ENCODE measurements at places on chromosomes 6 and 20.

DNA sequence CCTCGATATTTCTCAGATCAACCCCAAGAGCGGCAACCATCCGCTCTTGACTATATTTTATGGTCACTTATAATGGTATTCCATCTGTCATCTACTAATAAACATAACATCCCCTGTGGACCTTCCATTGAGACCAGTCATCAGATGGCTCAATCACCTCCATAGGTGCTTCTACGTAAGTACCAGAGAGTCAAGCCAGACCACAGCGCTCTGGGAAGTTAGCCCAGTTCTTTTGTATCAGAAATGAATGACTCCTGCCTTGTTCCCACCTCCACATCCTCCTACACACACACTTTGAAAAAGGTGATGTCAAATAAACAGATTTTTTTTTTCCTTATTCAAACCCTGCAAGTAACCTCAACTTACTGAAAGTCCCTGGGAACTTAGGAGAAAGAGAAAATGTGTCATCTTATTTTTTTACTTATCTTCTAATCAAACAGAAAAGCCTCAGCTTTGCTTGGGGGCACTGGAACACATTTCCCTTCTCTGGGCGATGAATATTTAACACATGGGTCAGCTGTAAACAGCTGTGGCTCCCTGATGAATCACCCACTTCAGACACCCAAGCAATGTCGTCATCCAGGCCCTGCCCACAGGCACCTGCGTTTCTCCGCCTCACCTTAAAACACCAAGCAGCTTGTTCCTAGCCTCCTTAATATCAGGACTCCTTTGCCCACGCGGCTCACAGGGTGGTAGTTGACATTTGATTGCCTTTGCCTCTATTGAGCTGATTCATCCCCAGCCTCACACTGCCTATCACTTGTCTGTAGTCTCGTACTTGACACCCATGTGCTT, 121.4 kb upstream of the LY86 start:
- ATAC-seq = no peak

- peak; percentile 87 for ATAC-seq
Observed at GRCh38 chr6:29723262-29723665, at the start of gene HLA-F. HLA-F (plus strand) TSS chr6:29723434; CDS start chr6:29723464, 30 bp downstream.

DNA sequence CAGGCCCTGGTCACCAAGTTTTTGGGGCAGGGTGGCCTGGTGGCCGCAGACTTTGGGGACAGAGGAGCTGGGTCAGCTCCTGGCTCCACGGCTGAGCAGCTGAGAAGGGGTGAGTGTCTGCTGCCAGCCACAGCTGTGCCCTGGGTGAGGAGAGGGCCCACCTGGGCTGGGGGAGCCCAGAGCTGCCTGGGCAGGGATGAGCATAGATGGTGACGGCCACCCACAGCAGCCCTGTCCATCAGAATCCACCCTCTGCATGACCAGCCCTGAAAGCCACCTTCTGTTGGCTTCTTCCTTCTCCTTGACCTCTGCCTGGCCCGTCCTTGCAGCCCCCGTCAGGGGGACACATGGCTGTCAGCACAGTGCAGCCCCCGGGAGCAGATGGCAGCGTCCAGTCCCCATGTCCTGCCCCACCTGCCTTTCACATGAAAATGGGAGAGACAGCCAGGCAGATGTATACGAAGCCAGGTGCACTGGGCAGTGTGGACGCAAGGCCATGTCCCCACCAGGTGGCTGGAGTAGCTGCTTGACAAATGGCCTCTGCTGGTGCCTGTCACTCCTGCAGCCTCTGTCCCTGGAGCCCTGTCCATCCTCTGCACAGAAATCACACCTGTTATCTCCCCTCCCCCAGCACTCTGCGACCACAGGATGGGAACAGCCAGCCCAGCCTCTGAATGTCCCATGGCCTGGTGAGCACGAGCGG, 220.8 kb downstream of the PREX1 start:
- no peak for ATAC-seq

GRCh38 chr6:120764312-120764711, 570.0 kb downstream of the TBC1D32 start:
- no peak for ATAC-seq

GRCh38 chr6:45987856-45988255, 27.8 kb downstream of the CLIC5 start:
- ATAC-seq = no peak

- ATAC-seq = no peak
Observed at GRCh38 chr6:33965766-33966165, 162.0 kb upstream of the MLN start.

DNA sequence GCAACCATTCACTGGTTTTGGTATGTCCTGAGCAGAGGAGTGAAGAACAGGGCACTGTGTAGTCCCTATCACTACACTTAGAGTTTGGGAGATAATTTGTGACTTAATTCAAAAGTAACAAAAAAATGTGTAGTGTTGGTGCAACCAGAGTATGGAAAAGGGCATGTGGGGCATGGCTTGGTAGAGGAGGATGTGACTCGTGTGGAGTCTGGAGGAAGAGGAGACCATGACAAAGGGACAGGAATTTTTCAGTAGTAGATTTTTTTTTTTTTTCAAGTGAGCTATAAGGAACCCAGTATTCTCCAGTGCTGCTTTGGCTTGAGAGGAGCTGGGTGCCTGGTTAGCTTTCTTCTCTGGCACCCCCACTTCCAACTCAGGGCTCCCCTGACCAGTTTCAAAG, 5.1 kb downstream of the MTRES1 start:
- ATAC-seq = no peak

GRCh38 chr20:21361266-21361665, 36.1 kb downstream of the NKX2-4 start:
- ATAC-seq = no peak

DNA sequence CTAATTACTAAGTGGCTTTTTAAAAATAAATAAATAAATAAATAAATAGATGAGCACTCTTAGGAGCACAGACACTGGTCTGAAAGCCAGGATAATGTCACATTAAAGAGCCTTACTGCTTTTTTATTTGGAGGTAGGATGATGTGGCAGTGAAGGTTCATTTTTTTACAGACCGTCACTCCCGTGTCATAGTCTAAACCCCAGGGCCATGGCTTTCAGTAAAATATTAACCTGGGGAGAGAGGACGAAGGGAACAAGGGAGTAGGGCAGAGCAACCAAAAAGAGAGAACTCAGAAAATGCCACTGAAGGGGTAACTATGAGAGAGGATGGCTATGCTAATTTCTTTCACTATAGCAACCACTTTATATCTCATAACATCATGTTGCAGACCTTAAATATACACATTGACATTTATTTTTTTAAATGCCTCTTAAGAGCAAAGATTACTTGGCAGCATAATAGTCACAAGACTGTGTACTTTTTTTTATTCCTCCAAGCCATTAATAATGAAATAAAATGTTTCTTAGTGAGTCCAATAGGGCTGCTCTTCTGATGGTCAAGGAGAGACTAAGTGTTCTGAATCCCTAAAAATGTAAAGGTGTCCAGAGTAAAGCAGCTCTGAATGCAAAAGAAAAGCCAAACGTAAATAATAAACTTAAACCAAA, 100.9 kb upstream of the SIM1 start:
- no peak for ATAC-seq

- ATAC-seq = no peak
Observed at GRCh38 chr6:64727075-64727474, 980.0 kb downstream of the EYS start.

DNA sequence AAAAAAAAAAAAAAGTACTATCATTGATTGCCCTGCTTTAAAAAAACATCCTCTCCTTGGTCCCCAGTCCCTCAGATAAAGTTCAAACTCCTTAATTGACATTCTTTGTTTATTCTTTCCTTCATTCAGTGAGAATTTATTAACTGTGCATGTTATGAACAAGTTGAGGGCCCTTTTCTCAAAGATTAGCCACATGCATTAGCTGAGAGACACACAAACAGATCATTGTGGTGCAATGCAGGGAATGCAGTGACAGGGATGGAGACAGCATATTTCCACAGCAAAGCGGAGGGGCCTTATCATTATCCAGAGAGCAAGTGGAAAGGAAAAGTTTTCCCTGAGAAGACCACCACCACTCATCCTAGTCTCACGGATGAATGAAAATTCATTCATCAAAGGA, 21.9 kb upstream of the IPCEF1 start:
- ATAC-seq = no peak

DNA sequence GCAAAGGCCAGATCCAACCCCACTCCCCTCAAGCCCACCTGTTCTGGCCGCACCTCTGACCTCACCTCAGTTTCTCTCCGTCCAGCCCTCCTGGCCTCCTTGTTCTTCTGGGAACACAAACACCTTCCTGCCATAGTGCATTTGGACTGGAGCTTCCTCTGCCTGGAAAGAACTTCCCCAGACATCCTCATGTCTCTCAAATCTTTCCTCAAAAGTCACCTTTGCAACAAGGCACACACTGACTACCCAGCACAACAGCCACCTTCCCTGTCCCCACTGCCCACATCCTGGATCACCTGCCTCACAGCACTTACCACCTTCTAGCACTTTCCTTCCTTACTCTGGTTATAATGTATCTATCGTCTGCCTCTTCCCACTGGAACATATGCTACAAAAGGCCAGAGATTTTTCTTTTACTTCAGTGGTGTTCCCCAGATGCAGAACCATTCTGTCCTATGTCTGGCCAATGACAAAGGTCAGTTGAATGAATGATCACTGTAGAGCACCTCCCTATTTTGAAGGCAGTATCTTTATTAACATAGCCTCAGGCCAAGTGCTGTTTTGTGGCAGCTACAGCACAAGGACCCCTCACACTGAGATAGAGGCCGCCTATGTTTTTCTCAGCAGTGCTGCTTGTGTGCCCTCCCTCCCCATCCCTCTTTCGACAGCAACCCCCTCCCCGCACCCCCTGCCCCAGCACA, 4.1 kb downstream of the HLA-B start:
- no peak for ATAC-seq

DNA sequence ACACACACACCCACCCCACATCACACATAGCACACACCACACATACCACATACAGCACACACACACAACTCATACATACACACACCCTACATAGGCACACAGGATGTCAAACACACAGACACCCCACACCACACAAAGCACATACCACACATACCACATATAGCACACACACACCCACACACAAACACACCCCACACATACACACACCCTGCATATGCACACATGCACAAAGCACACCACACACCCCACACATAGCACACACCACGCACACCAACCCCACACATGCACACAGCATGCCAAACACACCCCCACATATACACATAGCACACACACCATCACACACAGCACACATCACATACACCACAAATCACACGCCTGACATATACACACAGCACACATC, 79.1 kb downstream of the RAMACL start:
- no peak for ATAC-seq

DNA sequence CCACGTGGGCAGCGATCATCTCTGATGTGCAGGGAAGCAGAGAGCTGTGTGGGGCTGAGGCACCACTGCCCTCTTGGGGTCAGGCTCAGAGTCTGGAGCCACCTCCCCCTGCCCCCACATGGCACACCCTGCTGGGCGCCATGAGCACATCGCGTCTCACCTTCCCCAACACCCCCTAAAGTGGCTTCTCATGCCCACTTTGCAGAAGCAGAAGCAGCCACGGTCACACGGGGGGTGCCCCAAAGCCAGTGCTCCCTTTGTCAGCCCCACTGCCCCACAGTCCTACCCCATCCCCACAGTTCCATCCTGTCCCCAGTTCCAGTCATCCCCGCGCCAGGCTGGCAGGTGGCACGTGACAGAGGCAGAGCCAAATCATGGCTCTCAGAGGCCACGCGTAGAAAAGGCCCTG, 19.5 kb downstream of the SDCBP2 start:
- ATAC-seq = no peak

DNA sequence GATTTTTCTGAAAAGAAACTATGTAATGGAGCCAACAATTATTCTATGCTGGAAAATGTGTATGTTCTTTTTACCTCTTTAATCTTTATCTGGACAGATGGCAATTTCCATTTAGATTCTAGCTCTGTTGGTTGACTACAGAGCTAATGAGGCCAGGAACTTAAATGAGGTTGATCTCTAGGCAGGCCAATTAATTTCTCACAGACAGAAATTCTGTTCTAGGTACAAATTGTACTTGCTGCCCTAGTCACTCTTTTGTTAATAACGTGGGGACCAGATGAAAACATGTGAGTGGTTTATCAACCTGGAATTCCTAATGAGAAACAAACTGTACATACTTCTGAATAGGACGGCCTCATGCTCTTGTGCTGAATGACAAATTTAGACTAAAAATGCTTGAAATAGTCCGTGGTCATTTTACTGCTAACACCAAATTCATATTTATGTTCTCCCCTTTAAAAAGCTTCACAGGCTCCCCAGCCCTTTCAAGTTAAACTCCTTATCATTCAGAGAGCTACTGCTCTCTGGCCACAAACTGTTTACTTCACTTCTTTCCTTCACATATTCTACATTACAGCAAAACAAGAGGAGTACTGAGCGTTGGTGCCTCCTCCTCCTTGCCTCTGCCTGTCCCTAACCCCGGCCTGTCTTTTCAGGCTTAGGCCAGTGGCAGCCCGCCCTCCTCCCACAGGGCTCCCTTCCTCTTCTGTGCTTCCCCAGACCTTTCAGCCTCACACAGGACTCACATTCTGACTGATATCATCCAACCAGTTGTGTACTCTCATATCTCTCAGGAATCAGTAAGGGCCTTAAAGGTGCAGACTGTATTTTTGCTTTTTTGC, 41.4 kb downstream of the DTNBP1 start:
- peak; percentile 66 for ATAC-seq

DNA sequence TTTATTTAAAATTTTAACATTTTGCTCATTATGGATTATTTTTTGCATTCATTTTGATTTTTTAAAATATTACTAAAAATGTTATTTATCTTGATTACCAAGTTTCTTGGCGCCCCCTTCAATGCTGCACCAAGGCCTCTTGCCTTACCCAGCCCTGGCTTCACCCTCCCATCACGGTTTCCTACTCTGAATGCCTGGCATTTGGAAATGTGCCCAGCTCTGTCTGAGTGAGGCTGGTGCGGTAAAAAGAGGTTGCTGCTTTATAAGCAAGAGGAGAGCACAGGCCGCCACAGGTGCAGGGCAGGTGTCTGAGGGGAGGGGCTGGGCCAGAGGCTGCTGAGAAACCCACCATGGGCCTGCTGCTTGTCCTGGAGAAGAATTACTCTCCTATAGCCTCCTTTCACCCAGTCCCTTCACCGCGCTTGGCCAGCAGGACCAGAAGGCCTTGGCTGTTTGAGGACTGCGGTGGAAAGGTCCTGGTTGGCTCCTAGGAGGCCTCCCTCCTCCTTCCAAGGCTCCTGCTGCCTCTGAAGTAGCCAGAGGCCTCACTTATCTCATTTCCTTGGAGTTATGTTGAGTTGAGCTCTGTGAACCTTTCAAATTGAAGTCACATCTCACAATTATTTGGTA, 62.6 kb downstream of the BANF2 start:
- ATAC-seq = no peak
